Frontal cortex (tissue), 4 donors: ENCODE measurements at places on chromosomes 16 and 17.
A peak's percentile ranks its signal among the peaks of the same experiment; 100 is the strongest.

DNA sequence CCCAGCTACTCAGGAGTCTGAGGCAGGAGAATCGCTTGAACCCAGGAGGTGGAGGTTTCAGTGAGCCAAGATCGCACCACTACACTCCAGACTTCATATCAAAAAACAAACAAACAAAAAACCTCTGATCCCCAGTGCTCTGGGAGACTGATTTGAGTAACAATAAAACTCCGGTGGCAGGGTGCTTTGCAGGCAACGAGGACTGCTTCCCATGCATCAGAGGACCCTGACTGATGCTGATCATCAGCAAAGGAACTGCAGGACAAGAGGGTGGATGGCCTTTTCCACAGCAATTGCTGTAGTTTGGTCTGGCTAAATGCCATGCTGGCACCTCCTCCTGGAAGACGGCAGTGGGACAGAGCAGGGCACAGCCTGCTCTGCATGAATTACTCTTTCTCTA, 6.4 kb upstream of the SLC39A11 start:
- DNase-seq, result no peak

- no peak for DNase-seq
These were observed 4.9 kb downstream of the TNRC6A start for GRCh38 chr16:24734382-24734781.

DNA sequence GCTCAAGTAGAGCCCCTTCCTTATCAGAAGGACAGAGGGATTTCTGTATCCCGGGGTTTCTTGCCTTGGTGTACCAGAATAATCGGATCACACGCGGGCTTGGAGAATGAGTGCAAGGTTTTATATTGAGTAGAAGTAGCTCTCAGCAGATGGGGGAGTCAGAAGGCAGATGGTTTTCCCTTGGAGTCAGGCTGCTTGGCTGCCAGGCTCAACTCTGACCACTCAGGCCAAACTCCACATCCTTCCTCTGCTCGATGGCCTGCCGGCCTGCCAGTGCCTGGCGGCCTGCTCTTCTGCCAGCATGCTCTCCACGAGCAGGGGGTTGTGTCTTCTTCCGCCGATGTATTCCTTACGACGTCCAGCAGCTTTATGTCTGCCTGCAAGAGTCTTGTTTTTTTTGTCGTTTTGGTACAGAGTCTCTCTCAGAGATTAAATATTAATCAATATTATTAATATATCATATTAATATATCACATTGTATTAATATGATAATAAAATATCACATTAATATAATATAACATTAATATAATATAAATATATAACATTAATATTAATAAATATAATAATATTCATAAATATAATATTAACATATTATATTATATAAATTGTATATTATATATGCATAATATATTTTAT, 229.2 kb upstream of the WSCD1 start:
- DNase-seq, result no peak

DNA sequence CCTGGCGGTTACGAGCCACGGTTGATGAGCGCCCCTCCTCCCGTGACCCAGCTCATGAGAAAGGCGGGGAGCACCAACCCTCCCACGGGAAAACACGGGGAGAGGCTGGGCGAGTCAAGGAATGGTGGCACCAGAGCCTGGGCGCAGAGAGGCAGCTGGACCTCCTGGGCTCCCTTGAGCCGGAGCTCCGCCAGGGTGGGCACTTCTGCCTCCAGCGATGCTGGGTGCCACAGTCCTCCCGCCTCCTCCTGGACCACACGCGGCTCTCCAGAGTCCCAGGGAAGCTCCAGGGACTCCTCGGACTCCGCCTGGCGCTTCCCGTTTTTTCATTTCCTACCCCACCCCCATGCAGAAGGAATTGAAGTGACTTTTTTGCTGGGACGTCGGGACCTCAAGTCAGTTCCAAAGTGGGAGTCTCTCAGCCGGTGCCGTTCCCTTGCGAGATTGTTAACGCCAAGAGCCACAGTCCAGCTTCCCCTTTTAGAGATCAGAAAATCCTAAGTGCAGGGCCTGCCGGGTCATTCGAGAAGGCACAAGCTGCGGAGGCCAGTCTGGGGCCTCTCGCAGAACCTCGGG, 6.6 kb upstream of the CBX8 start:
- no peak for DNase-seq

GRCh38 chr16:58107228-58107627, 22.0 kb downstream of the CFAP20 start:
- DNase-seq, result no peak

DNA sequence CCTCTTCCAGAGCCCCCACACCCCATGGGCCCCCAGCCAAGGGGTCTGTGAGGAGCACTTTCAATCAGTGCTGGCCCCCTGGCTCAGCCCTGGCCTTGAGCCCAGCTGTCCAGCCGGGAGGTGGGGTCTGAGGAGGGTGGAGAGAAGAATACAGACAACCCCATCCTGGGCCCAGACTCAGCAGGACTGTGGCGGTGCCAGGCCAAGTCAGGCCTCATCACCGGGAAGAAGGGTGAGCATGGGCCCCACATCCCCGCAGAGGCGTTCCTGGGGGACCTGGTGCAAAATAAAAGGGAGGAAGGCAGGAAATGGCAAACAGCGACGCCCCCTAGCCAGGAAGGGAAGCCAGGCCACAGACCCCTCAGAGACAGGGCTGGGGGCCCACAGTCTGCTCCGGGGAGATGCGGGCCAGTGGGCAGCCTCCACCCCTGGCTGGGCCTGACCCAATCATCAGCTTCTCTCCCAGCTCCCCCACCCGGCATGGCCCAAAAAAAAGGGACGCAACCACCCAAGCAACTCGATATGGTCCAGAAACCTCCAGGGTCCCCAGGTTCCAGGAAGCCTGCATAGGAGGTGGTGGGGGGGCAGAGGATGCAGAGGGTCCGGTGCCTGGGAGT, 20.6 kb downstream of the ZNF423 start:
- no peak for DNase-seq

- no peak for DNase-seq
These were observed 70.9 kb upstream of the GSE1 start for GRCh38 chr16:85541980-85542900.

- DNase-seq, result no peak
These were observed 8.4 kb downstream of the HSDL1 start for GRCh38 chr16:84136331-84137125.

DNA sequence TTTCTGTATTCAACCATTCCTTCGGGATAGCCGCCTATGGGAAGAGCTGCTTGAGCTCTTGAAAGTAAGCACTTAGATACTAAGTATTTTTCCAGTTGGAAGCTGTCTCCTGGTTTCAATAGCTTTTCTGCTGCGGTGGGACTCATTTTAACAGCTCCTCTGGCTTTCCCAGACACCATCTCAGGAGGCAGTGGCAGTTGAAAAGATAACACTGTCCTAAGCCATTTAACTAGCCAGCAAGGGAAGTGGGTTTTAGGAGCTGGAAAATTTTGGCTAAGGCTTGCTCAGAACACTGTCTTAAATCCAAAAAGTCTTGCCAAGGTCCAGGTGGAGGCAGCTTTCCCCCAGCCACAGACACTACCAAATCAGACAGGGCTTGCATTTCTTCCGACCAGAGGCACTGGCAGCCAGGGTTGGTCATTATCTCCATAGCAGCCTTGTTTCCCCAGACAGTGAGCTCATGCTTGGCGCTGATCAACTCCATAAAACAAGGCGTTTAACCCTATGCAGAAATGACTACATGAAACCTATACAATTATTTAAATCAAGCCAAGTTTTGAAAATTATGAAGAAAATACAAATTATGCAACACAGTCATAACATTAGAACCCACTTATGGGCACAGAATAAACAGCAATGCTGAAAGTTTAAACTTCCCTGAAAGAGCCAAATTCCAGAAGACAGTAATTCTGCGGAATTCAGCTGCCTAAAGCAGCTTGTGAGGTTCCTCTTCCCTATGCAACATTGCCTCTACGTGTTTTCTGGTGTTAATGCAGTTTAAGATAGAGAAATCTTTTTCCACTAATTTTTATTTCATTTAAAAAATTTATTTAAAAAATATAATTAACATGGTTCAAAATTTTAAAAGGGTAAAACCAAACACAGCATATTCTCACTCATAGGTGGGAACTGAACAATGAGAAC, 25.0 kb downstream of the GABARAPL2 start:
- no peak for DNase-seq

GRCh38 chr17:42535155-42536047, 640 bp upstream of the NAGLU start:
- DNase-seq, result no peak

DNA sequence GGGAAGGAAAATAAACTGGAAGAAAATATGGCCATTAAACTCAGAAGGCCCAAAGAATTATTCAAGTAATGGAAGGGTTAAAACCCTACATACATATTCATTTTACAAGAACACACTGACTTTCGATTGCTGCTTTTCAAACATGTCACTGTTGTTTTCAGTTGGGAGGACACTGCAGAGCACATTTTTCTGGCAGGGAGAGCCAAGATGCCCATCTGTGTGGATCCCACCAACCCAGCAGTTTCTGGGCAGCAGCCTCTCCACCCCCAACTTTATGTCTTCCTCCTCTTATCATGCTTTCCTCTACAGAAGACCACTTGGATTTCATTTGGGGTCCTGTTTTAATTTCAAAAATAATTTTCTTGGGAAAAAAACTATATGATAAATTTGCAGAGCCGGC, 7.1 kb upstream of the CORO6 start:
- DNase-seq, result no peak

DNA sequence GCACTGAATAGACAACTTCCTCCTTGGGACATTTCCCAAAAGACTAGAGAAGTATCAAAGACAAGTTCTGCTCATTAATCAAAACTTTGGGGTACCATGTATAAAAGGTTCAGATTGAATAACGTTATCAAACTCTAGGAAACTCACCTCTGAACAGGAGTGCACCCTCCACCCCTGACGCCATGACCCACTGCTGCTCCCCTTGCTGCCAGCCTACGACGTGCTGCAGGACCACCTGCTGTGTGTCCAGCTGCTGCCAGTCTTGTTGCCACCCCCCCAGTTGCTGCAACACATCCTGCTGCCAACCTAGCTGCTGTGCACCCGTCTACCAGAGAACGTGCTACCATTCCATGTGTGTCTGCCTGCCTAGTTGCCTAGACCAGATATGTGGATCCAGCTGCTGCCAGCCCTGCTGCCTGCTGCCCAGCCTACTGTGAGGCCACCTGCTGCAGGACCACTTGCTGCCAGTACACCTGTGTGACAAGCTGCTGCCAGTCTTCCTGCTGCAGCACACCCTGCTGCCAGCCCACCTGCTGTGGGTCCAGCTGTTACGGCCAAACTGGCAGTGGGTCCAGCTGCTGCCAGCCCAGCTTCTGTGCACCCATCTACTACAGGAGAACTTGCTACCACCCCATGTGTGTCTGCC, 13.8 kb upstream of the KRTAP9-2 start:
- DNase-seq, result no peak

DNA sequence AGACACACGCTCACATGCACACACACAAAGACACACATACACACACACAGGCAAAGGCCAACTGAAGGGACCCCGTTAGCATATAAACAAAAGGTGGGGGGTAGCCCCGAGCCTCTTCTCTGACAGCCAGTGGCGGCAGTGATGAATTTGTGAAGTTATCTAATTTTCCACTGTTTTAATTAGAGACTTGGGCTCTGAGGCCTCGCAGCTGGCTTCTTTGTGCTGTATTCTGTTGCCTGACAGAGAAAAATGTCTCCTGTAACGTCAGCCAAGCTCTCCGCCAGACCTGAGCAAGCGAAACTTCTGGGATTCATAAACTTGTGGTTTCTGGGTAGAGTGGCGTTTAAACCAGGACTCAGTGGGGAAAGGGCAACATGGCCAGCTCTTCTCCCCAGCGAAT, 113.9 kb upstream of the FOXF1 start:
- DNase-seq, result no peak

- no peak for DNase-seq
These were observed 413.9 kb upstream of the MAF start for GRCh38 chr16:80014241-80014939.

DNA sequence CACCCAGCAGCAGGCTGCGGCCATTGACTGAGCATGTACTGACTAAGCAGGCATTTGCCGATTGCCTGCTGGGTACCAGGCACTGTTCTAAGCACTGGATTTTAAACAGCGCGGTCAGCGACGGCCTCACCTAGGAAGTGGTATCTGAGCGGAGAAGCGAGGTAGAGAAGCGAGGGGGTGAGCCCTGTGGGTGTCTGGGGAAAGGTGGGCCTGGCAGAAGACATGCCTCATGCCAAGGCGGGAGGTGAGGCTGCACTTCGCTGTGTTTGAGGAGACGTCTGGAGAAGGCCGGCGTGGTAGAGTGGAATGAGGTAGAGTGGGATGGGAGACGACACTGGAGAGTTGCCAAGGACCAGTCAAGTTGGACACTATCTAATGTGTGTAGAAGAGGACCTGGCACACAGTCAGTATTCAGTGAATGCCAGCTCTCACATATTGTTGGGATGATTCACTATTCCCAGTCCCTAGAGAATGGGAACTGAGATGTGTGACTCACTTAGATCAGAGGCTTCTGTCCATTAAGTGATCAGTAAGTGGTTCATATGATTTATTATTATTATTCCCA, 14.4 kb downstream of the SYCE1L start:
- DNase-seq, result no peak

- DNase-seq, result no peak
These were observed 12.6 kb upstream of the CLUH start for GRCh38 chr17:2723997-2724783.

DNA sequence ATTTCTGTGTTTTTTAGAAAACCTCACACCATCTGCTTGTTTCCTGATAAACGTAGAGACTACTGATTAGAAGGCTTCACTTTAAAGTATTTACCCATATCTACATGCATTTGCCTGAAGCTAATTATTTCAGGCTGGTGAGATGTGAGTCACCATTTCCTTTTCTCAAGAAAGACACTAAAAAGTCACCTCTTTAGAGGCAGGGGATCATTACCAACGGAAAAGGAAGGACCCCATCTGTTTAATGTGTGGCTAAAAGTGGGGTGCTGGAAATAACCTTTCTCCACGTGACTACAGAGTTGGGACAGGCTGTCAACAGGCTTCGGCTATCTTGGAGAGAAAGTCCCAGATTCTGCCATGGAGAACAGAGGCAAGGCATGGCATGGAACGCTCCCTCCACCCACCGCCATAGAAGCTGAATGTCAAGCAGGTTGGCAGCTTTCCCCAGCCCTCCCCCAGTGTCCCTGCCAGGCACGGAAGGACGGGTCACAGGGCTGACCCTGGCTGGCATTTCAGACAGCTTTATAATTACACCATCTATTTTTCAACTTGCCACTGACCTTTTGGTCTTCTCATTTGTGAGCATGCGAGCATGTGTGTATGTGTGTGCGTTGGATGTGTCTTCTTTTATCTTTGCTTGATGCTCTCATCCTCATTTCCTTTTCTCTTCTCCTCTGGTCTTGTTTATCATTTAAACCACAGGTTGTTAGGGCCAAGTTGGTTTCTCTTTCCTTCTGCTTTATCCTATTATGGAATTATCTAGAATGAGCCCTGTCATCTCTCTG, 157.0 kb downstream of the CPPED1 start:
- DNase-seq, result peak; percentile 5
